ENCODE measurements at places on chromosomes 4 and X.

DNA sequence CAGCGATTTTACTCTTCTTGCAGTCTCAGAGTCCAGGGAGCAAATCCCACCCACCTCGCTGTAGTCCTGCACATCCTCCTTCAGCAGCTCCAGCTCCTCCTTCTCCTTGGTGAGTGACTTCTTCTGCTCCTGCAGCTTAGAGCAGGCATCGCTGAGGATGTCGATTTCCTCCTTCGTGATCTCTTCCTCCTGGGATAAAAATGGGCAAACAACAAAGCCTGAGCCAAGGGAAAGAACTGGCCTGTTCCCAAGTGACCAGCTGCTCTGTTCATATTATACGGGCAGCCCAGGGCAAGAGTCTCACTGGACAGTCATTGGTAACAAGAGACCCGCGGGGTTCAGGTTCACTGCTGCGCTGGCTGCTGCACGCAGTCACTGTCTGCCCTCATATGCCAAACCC, 26.2 kb downstream of the FGFR3 start:
- DNase-seq: no peak

- no peak for DNase-seq
Measured at GRCh38 chr4:145195167-145195952, 15.0 kb upstream of the OTUD4 start.

DNA sequence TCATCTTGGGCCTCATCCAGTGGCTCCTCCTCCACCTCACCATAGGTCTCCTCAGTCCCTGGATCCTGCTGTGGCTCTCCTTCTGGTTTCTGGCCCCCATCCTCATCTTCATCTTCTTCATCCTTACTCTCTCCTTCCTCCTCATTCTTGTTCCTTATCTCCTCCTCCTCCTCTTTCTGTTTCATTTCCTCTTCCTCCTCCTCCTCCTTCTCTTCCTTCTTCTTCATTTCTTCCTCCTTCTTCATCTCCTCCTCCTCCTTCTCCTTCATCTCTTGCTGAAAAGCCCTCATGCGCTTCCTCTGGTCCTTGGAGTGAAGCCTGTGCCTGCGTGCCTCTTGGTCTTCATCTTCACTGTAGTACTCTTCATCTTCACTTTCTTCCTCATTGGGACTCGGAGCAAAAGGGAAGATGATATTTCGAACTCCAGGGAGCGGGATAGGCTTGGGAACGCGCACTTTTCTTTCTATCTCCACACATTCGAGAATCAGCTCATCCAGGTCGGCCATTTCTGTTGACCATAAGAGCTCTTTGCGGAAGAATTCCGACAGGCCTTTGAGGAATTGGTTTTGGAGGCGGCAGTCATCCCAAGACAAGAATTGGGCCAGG, 1.5 kb downstream of the RTL5 start:
- DNase-seq: no peak

DNA sequence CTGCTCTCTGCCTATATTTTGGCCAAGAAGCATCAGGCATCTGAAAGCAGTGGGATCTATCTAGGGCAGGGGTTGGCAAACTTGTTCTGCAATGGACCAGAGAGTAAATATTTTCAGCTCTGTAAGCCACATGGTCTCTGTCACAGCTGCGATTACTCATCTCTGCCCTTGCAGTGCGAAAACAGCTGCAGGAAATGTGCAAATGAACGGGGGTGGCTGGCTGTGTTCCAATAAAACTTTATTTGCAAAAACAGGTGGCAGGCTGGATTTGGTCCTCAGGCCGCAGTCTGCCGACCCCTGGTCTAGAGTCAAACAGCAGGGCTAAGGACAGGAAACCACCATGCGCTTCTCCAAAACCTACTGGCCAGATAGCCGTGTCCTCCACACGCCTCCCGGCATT, 48.6 kb downstream of the ACOX3 start:
- DNase-seq: no peak

- no peak for DNase-seq
Measured at GRCh38 chr4:8291701-8292477, 22.3 kb downstream of the HTRA3 start.

- no peak for DNase-seq
Measured at GRCh38 chrX:110836451-110836850, 40.8 kb upstream of the CHRDL1 start.

GRCh38 chr4:11605597-11605996, 176.9 kb upstream of the HS3ST1 start:
- no peak for DNase-seq

DNA sequence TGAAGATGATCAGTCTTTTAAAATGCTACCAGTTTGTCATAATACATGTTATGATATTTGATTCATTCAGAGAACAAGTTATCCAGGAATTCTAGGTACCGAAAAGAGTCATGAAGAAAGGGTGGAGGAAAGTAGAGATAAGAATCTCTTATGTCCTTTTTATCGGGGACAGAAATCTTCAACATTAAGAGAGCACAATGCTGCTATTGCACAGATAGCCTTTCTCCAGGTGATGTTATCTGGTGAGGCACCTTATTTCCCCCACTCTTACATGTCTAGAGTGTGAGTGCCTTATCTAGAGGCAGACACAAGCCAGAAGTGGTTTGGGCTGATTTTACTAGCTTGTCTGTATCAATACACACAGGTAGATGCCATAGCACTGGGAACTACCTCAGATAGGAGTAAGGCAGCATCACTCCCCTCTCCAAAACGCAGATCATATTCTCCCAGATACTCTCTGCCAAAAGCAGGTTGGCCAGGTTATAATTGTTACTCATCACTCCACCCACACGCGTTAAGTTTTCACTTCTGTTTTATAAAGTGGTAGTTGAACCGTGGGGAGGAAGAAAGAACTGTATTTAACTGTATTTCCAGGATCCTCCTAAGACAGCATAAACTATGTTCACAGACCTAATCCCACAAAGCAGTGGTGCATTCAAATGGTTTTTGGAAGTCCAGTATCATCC, 38.4 kb downstream of the AREG start:
- no peak for DNase-seq

DNA sequence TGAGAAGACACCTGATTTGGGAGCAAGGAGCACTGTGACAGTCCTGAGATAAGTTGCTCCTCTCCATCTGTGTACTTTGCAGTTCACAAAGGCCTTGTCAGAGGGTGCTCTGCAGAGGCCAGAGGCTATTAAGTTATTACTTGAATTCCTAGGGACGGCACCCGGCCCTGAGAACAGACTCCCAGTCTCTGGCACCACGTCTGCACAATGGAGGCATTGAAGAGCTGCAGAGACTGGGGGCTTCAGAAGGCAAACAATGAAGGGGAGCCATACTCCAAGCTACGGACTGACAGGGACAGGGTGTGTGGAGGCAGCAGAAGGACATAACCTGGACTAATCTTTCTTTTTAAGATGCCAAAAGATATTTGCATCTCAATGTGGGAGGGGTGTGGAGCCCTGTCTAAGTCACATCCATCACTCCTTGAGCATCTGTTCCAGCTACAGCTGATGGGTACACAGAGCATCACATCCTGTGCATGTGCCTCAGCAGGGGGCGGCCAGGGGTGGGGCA, 11.5 kb downstream of the RASGEF1B start:
- no peak for DNase-seq

- no peak for DNase-seq
Measured at GRCh38 chrX:45912316-45912715, 632.9 kb downstream of the ZNF674 start.

DNA sequence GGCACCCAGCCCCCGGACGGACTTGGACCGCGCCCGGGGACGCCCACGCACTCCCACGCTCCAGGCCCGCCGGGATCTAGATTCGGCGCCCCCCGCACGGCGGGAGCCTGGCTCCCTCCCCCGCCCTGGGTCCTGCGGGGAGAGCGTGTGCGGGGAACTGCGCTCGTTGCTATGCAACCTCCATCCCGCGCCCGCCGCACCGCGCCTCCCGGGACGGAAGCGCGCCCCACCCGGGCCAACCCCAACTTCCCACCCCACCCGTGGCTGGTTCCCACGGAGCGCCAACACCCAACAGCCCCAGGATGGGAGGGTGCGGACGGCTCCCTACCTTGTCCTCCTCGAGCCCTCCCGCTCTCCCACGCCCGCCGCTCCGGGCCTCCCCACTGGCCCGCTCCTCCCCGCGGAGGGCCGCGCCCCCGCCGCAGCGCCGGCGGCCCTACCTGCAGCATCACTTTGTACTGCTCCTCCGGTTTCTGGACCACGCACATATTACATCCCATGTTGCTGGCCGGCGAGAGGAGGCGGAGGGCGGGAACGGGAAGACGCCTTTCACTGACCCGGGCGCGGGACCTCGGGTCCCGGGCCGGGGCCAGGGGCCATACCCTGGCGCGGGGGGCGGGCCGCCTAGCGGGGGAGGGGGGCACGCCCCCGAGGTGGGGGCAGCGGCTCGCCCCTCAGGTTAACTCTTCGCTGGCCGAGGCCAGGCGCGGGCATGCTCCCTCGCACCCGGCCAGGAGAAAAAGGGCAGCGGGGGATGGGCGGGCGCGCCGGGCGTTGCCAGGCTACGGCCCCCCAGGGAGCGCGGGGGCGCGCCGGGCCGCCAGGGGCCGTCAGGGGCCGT, at the start of gene PDZD4:
TSS of gene PDZD4 (minus strand) at position 746 of the 841 bp plus-strand sequence. CDS start at position 500, 246 bp downstream.
- DNase-seq: no peak

DNA sequence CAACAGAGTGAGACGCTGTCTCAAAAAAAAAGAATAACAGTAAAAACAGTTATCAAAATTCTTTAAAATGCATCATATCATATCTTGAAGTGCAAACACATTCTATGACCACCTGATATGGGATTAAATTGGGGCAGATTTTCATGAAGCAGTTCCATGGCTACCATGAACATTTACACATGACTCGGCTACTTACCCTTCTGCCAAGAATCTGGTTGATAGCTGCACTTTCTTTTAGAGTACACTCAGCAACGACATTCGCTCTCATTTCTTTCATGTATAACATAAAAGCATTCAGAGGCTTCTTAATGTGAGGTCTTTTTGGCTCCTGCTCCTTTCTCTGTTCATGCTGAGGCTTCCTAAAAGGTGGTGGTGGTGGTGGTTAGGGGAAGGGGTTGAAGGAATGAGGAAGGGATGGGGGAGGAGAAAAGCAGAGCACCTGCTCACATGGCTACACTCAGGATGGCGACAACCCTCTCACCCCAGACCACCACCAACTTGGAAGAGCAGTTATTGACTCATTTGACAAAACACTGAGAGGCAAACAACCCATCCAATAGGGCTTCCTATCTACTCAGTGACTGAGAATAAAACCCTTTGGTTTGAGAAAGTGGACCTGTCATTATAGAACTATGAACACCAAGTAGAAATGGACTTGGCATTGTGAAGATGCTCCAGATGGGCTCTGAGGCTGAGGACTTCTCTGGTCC, 88.5 kb downstream of the HADH start:
- DNase-seq: peak; percentile 63

GRCh38 chr4:7598939-7599790, 164.4 kb upstream of the PSAPL1 start:
- no peak for DNase-seq

DNA sequence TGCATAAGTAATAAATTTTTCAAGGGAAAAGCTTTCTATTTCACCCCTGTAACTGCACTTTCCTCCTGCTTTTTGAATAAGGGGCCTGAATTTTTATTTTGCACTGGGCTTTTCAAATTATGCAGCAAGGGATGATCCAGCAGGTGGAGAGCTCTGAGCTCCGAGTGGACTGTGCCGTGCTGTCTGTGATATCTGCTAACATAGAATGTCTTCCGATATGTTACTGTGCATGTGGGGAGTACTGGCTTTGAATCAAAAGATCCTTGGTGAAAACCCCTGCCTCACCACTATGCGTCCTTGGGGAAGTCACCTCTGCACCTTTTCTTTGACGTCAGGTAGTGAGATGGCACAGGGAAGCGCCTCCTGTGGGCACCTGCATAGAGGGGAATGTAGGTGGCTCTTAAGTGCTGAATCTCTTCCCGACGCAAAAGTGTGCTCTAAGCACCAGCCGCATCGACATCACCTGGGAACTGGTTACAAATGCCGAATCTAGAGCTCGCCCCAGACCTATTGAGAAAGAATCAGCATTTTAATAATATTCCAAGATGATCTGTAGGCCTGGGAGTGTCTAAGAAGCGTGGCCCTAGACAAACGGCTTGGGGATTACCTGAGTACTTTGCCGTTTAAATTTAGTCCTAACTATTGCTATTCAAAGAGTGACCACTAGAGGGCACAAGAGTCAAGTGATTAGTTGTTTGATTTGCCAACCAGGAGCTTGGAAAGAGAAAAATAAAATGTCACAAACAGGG, 19.2 kb upstream of the WFS1 start:
- DNase-seq: peak; percentile 31

DNA sequence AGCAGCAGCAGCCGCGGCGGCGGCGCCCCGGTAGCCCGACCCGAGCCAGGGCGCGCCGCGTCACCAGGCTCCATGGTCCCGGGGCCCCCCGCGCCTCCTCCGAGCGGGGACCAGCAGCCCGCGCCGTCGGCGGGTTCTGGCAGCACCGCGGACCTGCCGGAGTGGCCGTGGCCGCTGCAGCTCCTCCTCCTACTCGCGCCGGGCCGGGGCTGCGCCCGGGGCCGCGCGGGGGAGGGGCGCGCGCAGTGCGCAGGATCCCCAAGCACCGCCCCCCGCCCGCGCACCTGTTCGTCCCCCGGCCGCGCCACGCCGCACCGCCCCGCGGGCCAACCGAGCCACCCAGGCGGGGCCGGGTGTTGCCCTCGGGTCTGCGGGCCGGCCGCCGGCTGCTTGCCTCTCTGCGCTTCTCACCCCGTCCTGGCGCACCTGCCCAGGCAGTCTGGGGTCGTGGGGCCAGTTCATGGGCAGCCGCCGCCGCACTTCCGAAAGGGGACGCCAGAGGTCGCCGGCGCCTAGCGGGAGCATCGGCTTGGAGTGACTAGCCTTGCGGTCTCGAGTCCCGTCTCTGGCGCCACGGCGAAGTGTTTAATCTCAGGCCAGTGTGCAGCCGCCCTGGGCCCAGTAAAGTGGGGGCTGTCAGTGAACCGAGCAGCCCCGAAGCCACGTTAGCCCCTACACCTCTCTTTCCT, at the start of gene SLC9A7:
TSS of gene SLC9A7 (minus strand) at position 163 of the 689 bp plus-strand sequence. CDS start at position 74, 89 bp downstream.
- DNase-seq: peak; percentile 52

GRCh38 chr4:26854701-26855100, 5.9 kb upstream of the STIM2 start:
- DNase-seq: no peak

- no peak for DNase-seq
Measured at GRCh38 chr4:8705161-8706145, 112.9 kb downstream of the CPZ start.

DNA sequence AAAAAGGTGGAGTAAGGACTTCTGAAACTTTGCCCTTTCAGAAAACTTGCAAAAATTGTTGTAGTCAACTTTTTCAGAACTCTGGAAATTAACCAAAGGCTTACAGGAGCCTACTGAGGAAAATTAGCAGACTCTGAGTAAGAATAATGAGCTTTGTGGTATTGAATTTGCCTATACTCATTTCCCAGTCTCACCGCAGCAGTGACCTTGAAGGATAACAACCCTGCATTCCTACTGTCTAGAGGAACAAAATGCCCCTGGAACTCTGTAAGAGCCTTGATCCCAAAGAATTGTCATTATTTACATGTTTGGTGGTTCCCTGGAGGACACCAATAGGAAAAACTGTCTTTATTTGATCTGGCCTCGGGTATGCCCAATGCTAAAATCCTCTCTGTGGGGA, 57.9 kb downstream of the MND1 start:
- no peak for DNase-seq

GRCh38 chr4:103478734-103479133, 241.1 kb downstream of the TACR3 start:
- no peak for DNase-seq

Measured in thymus (tissue), 14 donors.